ENCODE measurements at places on chromosomes 3 and 15.

GRCh38 chr3:74631351-74632140 is 17.1 kb upstream of the CNTN3 start:
- DNase-seq = no peak

DNA sequence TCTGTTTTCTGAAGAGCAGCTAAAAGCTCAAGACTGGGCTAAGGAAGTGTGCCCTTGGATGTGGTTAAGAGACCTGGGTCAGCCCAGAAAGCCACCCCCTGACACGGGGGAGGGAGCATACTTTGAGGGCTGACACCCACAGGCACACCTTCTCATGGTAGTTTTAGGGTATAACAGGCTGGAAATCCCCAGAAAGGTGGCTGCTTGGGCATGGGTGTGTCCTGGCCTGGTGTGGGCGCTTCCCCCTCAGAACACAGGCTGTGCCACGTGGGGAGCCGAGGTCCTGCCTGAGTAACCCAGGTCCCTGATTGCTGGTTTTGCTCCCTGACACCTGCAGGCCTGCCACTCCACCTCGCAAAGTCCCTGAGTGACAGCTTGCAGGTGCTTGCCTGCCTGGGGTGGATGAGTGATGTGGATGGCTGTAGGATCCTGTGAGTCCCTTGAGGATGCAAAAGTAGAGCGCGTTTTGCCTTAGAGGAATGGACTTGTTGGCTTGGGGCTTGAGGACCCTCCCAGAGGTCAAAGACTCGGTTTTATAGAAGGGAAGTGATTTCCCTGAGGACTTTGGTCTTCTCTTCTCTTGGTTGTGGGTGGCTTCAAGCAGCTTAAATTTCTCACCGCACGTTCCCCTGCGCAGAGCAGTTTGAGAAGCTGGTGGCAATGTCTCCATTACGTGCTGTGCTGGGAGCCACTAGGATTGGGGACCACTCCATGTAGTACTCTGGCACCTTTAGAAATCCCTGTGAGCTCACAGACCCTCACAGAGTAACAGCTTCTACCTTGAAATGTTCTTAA is 94.4 kb downstream of the DNASE1L3 start:
- no peak for DNase-seq

DNA sequence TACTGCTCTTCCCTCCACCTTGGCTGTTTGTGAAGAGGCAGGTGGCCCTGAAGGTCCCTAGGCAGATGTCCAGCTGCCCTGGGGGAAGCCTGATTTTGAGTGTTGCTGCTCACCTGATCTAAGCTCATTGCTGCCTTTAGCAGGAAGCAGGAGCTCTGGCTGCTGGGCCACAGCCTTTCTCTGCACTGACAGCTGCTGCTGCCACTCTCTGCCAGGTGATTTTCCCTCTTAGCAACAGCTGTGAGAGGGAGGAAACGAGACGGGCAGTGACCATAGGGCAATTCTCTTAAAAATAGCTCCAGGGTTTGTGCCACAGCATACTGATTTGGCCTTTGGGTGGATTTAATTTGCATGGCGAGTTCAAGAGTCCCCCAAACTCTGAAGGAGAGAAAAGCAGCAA is 415.8 kb upstream of the SEMA6D start:
- peak; percentile 23 for DNase-seq

GRCh38 chr3:195042743-195043606 is 228.0 kb downstream of the XXYLT1 start:
- no peak for DNase-seq

- no peak for DNase-seq
Observed at GRCh38 chr3:36305929-36306520, 74.3 kb upstream of the STAC start.

Measured in NCI-H1417 treated with DMSO at 0.1 percent for 48 hours (cell line).